LHCN-M2 (cell line): ENCODE measurements at places on chromosomes 6 and 20. TPM values are rescaled to one million over a fixed set of nuclear protein-coding genes. Genes with fewer than 3 reads are reported as not detected.

DNA sequence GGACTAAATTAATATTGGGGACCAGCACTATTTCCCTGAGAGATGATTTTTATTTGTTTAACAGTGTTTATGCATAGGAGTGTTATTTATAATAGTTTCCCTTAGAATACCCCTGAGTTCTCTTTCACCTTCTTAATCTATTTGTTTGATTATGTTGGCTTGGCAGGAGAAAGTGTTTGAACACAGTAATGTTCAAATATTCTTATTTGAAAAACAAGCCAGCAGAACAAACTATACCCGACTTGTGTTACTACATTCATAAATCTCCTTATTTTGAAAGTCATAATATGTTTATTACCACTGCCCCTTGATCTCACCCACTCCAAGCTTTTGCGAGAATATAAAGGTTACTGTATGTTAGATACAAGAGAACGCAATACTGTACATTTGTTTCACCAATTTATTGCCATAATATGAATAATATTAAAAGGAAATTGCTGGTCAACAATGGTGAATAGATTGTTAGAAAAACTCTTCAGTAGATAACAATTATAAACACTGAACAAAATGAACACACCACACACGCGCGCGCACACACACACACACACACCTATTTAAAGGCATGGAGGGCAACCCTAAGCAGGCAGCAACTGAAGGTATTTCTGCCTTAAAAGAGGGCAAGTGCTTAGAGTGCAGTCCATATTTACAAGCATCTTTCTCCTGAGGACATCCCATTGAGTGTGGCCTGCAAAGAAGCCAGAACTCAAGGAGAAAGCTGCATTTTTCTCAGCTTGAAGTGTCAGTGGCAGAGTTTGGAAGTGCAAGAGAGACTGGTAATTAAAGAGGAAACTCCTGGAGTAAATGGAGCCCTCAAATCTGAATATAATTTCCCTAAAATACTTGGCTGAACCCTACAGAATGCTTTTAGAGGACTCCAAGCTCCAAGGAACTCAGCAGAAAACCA is 279.4 kb upstream of the MAN1A1 start:
- DNase-seq: no peak

- DNase-seq: no peak
Measured at GRCh38 chr6:147618927-147619326, 110.4 kb downstream of the SAMD5 start.

GRCh38 chr6:150391890-150392289 is 23.1 kb downstream of the IYD start:
- DNase-seq: no peak

DNA sequence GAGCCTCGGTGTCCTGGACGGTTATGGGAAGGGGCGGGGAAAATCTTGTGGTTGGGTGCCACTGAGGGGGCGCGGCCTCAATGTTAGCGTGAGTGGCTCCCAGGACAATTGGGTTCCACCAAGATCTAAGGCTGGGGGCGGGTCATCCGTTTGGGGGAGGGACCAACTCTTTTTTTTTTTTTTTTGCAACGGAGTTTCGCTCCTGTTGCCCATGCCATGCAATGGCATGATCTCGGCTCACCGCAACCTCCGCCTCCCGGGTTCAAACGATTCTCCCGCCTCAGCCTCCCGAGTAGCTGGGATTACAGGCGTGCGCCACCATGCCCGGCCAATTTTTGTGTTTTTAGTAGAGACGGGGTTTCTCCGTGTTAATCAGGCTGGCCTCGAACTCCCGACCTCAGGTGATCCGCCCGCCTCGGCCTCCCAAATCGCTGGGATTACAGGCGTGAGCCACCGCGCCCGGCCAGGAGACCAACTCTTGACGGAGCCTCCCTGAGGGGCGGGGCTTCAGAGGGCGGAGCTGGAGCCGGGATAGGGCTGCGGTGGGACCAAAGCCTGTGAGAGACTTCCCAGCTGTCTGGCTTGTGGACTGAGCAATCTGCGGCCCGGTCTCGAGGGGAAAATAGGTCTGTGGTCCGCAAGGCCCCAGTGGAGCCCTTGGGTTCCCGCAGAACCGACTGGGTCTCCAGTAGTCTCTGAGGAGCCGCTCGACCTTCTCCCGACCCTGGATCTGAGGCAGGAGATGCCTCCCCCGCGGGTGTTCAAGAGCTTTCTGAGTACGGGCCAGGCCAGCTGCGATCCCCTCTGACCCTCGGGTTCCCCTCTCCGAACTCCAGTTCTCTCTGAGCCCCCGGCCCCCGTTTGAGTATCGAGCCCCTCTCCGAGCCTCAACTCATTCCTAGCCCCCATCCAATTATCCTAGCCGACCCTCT is 1.1 kb downstream of the SPAG4 start:
- peak; percentile 100 for DNase-seq

DNA sequence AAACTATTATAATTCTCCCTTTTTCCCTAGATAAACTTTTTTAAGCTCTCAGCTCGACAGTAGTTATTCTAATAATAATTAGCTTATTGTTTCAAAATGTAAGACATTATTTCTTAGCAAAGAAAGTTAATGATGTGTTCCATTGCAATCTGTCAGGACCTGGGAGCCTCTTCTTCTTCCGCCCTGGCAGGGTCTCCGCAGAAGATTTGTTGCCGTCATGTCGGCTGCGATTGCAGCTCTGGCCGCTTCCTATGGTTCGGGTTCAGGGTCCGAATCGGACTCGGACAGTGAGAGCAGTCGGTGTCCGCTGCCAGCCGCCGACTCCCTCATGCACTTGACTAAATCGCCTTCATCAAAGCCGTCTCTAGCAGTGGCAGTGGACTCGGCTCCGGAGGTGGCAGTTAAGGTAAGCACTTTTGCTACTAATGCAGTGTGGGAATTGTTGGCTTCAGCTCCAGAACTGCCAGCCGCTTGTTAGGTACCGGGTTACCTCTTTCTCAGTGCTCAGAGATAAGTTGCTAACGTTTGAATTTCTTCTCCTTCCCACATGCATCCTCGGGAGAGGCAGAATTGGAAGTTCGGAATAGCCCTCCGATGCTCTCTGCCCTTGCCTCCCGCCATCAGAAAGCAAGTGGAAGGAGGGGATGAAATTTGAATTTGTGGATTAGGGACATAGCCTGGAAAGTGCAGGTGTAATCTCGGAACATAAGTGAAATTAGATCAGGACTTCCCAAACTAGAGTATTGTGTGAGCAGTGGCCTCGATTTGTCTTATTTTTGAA is at the start of gene CDC40:
TSS of gene CDC40 (plus strand) at position 200 of the 781 bp plus-strand sequence. CDS start at position 218, 18 bp downstream.
- DNase-seq: no peak

DNA sequence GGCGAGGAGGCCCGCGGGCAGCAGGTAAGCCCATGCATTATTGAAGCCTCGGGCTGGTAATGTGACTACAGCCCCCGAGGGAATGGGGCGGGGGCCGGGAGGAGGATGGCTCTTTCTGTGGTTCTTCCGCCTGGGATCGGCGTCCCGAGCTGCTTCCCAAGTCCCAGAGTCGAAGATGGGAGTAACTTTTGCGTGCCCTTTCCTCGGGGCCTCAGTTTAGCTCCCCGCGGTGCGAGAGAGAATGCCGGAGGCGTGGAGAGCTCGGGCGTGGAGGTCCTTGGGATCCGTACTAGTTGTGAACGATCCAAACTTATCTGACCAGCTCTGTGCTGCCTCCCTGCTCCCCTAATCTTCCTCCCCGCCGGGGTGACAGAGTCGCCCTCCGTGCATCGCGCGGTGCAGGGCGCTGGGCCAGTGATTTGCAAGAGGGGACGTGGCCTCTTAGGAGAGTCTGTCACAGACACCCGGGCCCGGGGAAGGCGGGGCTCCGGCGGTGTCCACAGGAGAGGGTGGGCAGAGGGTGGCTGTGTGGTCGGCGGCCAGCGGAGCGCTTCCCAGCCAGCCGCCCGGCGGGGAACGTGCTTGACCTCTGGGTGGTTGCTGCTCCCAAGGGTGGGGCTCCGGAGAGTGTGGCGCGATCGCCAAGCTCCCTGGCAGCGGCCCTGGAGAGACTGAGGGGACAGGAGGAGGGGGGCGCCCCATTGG is 815 bp downstream of the UTRN start:
- DNase-seq: peak; percentile 67

DNA sequence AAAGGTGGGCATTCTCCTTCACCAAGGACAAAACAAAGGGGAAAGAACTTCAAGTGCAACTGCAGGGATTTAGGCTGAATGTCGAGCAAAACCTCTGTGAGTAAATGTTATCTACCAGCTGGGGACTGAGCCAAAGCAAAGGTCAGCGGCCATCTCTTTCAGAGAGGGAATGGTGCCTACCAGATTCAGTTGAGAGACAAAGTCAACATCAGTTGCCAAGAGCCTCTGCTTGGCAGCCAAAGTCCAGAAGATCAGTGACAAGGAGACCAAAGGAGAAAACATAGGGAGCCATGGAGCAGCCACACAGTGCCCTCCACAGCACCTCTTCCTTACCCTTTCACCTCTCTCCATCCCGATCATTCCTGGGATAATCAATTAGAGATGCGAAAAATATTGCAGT is 472.5 kb downstream of the KIF16B start:
- no peak for DNase-seq

GRCh38 chr20:43293068-43293786 is 103.5 kb upstream of the PTPRT start:
- DNase-seq: no peak

DNA sequence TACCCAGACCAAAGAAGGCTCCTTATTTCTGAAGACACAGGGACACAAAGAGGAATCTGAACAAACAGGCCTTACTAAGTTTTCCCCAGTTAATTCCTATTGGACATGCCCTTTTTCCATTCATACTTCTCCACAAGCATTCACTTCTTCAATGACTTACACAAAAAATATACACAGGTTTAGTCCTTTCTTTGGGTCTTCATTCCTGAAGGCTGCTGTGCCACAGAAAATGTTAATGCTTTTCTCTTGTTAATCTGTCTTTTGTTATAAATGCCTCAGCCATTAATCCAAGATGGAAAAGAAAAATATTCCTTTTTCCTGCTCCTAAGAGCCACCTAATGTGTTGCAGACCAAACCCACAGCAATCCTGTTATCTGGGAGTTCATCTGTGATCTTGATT is 71.2 kb downstream of the QRSL1 start:
- no peak for DNase-seq

GRCh38 chr6:53896196-53896595 is 101.4 kb downstream of the LRRC1 start:
- DNase-seq: no peak

- DNase-seq: no peak
Measured at GRCh38 chr6:110799189-110799588, 16.1 kb downstream of the CDK19 start.

GRCh38 chr6:149472241-149472640 is 12.6 kb downstream of the ZC3H12D start:
- DNase-seq: no peak

DNA sequence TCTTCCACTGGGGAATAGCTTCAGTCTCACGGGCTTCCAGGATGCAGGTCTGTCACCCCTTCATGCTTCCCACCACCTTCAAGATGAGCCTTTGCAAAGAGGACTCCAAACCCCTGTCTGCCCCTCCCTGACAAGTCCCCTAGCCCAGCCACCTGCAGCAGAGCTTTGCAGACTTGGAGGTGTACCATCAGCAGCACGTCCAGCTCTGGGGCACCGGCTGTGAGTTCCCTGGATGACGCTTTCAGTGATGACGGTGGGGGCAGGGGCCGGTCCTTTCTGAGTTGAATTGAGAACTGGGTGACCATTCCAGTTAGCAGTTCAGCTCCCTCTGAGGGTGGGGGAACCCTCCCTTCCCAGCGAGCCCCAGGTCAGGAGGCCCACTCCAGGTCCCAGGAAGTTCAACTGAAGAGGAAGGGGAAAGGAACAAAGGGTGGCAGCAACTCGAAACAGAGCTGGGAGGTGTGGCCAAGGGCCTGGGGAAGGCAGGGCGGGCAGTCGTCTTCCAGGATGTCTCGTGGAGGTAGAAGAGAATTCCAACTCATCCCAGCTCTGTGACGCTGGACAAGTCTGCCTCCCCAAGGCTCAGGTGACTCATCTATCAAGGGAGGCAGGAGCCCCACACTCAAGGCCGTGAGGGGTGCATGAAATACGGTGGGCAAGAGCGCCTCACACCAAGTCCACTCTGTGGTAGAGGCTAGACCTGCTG is 86.0 kb downstream of the PTPN1 start:
- DNase-seq: no peak

DNA sequence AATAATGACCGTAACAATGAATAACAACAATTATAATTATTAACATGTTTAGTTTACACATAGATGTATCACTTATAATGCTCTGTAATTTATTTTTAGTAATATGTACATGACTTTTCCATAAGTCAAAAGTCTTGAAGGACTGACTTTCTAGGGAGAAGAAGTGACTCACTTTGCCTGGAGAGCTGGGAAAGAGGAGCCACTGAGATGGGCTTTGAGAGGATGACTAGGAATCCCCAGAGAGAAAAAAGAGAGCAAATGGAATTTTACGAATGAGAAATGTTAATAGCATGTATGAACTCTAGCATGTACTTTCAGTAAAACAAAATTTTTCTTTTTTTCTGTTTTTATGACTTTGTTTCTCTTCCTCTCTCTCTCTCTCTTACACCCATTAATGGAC is 67.8 kb upstream of the RALY start:
- peak; percentile 71 for DNase-seq

DNA sequence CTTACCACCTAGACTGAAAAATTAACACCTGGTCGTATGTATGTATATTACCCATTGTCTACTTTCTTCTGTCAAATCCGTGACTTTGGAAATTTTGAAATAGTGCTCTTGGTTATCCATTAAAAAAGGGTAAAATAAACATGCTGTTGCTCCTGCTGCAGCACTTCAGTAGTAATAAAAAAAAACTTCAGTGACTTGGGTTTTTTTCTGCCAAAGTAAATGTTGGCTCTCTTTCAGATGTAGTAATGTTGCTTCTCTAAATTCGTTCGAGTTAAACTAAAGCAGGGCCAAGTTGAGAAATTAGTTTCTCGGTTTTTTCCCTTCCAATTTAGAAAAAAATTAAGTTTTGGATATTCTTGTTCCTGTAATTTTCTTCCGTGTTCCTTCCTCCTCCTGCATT is 34.2 kb downstream of the JARID2 start:
- no peak for DNase-seq

DNA sequence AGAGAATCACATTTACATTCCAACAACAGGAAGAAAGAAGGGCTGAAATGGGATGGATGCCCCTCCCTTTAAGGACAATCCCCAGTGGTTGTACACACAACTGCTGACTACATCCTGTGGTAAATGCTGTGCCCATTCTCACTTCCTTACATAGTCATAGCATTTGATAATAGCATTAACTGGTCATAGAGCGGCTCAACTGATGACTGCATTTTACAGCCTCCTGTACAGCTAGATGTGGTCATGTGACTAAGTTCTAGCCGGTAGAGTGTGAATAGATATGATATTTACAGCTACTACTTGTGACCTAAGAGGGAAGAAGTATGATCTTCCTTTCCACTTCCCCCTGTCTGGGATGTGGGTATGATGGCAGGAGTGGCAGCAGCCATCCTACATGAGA is 24.7 kb downstream of the KCNK17 start:
- no peak for DNase-seq

Gene SLC29A1
- total RNA-seq: 58.5 and 77.7 TPM in 2 replicates

Gene OR12D2
- not detected in 2 replicates for total RNA-seq

Gene HCRTR2
- not detected in 2 replicates for total RNA-seq
